ENCODE measurements at places on chromosomes 12 and 14.

GRCh38 chr12:601976-602699 lies 61.1 kb downstream of the NINJ2 start:
- peak; percentile 50 for DNase-seq

DNA sequence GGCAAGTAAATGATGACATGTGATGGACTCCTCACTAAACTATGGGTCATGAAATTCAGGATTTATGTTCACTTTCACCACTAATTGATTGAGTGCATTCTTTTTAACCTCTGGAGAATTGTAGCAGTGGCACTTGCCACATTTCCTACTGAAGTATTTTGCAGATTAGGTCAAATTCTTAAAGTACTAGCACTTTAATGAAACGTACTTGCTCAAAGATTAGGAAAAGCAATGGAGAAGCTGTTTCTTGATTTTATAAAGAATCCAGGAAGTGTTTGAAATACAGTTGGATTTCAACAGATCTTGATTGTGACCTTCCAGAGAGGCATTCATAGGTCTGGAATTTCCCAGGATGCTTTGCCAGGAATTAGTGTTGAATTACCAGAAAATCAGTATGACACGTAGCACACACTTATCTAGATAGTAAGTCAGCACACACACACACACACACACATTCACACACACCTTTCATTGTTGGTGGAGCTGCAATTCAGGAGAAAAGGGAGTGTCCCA lies 162.6 kb downstream of the MYRFL start:
- DNase-seq = peak; percentile 57

DNA sequence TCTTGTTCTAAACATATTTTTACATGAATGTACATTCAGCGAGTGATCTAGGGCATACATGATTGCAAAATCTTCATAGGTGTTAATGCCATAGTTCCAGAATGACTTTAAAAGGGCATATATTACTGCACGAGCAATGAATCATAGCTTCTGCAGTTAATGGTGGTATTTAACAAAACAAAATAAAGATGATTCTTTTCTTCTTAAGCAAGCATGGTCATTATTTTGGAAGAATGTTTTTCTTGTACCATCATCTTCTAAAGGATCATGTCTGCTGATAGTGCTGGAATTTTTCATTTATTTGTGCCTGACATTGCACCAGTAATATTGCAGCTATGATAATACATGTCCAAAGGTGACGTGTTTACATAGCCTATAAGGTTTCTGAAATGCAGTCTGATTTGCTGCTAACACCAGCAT lies 388.6 kb downstream of the CCDC91 start:
- no peak for DNase-seq

GRCh38 chr12:67449591-67450052 lies 180.5 kb downstream of the CAND1 start:
- DNase-seq = no peak

DNA sequence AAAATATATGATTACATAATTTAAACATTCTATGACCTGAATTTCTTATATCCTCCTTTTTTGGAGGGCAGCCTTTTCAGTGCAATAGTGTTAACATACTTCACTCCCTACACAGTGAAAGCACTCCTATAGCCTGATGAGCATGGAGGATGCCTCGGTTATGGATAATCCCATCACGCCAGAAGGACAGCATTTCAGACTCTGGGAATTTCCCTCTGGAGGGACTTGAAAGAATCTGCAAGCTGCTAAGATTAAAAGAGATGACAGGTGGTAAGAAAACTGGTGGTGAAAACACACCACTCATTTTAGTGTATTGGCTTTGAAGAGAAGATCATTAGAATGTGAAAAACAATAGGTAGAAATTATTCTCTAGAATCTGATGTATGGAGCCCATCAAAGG lies 99.3 kb upstream of the LMNTD1 start:
- no peak for DNase-seq

GRCh38 chr12:116607039-116607438 lies 47.9 kb downstream of the MAP1LC3B2 start:
- DNase-seq = no peak

- no peak for DNase-seq
Observed at GRCh38 chr14:102159841-102160240, 20.1 kb downstream of the WDR20 start.

DNA sequence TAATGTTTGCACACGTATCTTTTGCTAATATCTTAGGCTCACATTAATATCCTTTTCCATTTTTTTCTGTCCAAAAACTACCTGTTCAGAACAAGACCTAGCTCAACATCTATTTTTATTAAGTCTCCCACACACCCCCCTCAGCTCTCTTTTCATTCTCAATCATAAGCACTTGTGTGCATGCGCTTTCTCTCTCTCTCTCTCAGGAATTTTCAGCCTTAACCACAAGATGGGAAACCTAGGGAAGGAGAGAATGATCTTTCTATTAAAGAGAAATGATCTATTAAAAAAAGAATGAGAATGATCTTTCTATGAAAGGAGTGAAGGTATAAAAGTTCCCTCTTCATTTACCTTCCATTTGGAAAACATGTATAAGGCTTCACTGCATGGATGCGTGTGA lies 39.7 kb upstream of the AP4S1 start:
- DNase-seq = no peak

DNA sequence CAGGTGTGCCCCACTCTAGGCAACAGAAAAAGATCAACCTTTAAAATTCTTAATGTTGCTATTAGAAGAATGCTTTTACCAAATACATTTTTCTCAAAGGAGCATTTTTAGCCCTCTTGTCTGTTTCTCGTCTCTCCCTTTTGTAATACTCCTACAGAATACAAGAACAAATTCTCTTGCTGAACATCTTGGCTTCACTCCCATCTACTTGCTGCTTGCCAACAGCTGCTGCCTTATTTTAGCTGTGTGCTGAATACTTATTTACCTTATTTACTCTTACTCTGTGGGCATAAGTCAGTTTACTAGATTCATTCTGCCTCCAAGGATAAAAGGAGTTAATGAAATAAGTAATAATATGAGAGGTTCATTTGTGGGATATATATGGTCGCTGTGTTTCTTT lies 70.8 kb downstream of the POLR3B start:
- peak; percentile 6 for DNase-seq

DNA sequence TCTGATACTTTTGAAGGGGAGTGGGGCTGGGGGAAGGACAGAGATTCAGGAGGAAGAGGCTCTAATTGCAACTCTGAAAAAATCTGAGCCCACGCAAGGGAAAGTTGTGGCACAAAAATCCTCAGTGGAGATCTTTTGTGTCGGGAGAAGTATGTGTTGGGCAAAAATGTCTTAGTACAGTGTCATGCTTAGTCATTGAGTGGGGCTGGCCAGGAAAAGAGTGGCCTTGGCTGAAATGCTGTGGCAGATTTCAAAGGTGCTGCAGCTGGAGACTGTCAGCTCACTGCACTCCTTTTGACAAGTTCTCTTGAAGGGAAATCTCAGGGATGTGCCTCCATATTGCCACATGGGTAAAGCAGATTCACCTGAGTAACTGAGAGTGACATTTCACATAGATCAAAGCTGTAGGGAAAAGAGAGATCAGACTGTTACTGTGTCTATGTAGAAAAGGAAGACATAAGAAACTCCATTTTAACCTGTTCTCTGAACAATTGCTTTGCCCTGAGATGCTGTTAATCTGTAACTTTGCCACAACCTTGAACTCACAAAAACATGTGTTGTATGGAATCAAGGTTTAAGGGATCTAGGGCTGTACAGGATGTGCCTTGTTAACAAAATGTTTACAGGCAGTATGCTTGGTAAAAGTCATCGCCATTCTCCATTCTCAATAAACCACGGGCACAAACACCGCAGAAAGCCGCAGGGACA lies 36.0 kb upstream of the GLIPR1 start:
- no peak for DNase-seq

- no peak for DNase-seq
Observed at GRCh38 chr12:40681148-40681547, 11.1 kb upstream of the CNTN1 start.

DNA sequence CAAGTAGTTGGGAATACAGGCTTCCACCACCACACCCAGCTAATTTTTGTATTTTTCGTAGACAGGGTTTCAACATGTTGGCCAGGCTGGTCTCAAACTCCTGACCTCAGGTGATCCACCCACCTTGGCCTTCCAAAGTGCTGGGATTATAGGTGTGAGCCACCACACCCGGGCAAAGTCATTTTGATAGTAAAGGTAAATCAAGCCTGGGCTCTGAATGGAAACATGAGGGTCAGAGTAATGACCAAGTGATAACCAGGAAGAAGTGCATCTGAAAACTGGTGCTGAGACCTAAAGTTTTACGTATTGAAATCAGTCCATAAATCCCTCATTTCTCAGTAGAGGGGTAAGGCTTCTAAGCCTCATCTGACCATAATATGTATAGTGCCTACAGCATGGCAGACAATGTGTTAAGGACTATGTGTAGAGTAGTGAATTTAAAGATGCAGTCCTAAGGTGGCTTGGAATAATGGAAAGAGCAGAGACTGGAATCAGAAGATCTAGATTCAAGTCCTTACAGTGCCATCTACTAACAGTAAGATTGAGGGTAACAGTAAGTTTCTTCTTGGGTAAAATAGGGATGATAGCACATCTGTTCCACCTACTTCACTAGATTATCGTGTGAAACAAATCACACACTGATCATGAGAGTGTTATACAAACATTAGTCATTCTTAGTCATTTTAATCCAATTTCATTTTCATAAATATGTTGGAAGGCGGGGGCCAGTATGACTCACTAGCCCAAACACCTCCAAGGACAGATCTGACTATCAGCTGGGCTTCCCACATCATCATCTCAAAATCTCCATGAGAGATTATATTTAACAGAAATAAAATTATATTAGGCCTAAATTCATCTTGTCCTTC lies 11.2 kb downstream of the MAP4K5 start:
- no peak for DNase-seq

DNA sequence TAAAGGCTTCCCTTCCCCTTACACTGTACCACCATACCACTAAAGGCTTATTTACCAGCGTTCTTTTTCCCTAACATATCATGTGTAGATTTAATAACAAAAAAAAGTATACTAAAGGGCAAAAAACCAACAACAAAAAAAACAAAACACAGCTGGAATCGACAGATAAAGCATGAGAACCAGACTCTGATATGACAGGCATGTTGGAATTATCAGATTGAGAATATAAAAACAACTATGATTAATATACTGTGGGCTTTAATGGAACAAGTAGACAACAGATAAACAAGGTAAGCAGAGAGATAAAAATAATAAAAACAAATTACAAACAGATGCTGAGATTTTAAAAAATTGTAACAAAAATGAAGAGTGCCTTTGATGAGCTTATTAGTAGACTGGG lies 754.1 kb upstream of the MDGA2 start:
- no peak for DNase-seq

GRCh38 chr12:2792671-2793500 lies 1.9 kb upstream of the FKBP4 start:
- DNase-seq = no peak

- DNase-seq = peak; percentile 28
Observed at GRCh38 chr12:19131025-19131444, 1.5 kb downstream of the PLEKHA5 start.

DNA sequence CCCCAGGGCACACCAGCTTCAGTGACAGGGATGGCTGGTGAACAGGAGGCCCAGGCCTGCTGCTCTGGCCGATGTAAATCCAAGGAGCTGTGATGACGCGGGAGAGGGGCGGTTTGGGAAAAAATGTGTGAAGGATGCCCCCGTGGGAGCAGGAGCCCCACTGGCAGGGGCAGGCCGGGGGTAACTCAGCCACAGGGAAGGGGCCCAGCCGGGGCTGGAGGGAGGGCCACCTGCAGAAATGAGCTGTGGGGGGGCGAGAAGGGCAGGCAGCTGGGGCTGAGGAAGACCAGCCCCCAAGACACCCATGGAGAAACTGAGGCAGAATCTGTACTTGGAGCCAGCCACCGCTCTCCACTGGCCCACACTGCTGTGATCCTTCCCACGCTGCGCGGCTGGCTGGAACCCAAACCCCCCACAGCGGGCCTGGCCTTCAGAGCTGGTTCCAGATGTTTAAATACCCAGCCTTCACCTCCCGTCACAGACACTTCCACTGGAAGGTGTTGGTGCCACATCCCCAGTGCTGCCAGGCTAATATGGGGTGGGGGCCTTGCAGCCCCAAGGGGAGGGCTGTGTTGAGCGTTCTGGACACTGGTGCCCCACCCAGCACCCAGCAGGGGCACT lies 28.5 kb upstream of the ANKRD9 start:
- no peak for DNase-seq

DNA sequence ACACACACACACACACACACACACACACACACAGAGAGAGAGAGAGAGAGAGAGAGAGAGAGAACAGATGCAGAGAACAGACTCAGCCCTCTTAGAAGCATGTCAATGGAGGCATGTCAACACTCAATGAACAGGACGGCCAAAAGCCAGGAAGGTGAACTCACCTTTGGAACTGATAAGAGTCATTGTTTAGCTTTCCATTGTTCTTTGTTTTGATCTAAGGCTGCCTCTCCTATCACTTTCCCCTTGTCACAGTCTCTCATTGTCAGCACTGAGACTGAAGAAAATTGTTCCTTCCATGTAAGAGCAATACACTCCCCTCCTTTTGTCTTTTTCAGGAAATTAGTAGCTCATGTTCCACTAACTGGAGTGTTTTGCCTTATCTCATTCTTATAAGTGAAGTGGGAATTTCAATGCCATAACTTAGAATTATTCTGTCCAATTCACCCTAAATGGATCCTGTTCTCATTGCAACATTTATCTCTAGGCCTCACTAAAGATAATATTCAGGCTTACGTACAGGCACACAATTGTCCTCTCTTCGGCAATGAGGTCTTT lies 218.0 kb downstream of the DUSP6 start:
- no peak for DNase-seq

- no peak for DNase-seq
Observed at GRCh38 chr14:26601856-26602255, 4.0 kb upstream of the NOVA1 start.

DNA sequence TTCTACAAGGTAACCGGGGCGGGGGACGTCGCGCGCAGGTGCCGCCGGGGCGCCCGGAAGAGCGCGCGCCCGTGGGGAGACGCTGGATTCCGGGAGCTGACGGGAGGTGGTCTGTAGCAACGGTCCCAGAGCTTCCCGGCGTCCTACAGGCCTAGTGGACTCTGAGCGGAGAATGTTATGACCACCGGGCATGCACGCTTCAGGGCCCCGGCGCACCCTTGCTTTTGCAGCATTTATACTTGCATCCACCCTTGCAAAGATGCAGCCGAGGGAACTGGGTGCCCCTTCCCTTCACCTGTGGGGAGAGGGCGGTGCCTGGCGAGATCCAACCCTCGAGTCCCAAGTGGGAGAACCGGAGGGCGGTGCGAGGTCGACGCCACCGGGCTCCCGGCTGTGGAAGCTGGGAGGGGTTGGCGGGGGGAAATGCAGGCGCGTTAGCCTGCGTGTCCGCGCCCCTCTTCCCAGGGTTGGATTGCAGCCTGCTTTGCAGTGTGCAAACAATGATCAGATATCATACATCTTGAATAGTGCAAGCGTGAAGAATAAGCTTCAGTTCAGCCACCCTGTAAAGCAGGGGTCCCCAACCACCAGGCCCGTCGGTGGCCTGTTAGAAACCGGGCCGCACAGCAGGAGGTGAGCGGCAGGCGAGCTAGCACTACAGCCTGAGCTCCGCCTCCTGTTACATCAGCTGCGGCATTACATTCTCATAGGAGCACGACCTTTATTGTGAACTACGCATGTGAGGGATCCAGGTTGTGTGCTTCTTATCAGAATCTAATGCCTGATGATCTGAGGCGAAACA lies 576 bp downstream of the ERP29 start:
- peak; percentile 85 for DNase-seq

- DNase-seq = no peak
Observed at GRCh38 chr12:1655225-1655788, 26.3 kb downstream of the WNT5B start.

GRCh38 chr12:68481181-68481941 lies 129.3 kb upstream of the RAP1B start:
- no peak for DNase-seq

- no peak for DNase-seq
Observed at GRCh38 chr12:118689793-118690192, 291.5 kb upstream of the SRRM4 start.

All from T47D (cell line).